ENCODE measurements at places on chromosomes 1 and 21. TPM values are rescaled to one million over a fixed set of nuclear protein-coding genes. Genes with fewer than 3 reads are reported as not detected.

The ALG14 gene
- 3.4 TPM for total RNA-seq

DNA sequence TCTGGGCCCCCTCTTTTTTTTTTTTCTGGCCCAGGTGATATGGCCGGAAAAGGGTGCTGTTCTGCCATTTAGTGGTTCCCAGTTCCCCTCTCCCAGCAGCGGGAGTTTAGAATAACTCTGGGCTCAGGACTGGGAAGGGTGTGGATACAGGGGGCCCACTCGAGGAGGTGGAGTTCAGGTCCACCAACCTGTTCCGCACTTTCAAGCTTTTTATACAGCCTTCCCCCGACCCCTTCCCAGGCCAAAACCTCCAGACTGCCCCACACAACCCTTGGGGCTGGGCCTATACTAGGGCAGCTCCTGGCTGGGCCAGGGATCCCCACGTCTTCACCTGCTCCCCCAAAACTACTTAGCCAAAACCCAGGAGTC, 402 bp downstream of the PLEKHG5 start:
- H3K36me3 ChIP-seq, result no peaks in the 10 kb centered on the region
- peak overlapping the region; percentile 53 for H3K4me3 ChIP-seq
- peaks cover 23% of the 10 kb centered on the region for H3K4me1 ChIP-seq
- no peaks in the 10 kb centered on the region for H3K27me3 ChIP-seq
- H3K27ac ChIP-seq, result peak overlapping the region; percentile 67

DNA sequence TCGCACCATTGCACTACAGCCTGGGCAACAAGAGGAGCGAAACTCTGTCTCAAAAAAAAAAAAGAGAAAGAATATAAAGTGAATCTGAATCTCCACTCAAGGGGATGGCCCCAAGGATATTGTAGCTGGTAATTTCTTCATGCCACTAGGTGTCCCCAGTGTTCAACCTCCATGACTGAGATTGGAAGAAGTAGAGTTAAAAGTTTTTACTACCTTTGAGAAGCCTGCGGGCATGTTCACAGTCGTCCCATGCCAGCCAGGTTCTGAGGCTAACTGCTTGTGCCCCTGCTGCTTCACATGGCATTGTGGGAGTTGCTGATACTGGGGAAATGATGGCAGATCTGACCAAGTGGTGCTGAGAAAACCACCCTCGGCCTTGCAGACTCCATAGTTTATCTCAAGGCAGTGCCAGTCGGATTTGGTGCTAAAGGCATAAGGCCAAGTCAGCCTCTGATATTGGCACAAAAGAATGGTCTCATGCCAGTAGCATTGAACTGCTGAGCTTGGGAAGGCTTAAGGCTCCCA, 10.8 kb upstream of the SHISA4 start:
- no peak overlapping the region for H3K4me3 ChIP-seq
- peaks cover 34% of the 10 kb centered on the region for H3K36me3 ChIP-seq
- H3K27me3 ChIP-seq, result no peaks in the 10 kb centered on the region
- peaks cover 4% of the 10 kb centered on the region for H3K4me1 ChIP-seq
- no peak overlapping the region for H3K27ac ChIP-seq
- no peak for DNase-seq

GRCh38 chr1:101314244-101314643, 77.4 kb downstream of the S1PR1 start:
- no peak overlapping the region for H3K27ac ChIP-seq
- H3K4me3 ChIP-seq, result no peak overlapping the region
- DNase-seq, result no peak
- peaks cover 15% of the 10 kb centered on the region for H3K4me1 ChIP-seq
- H3K36me3 ChIP-seq, result no peaks in the 10 kb centered on the region

The UTS2 gene
- total RNA-seq, result not detected

The ARHGEF10L gene
- total RNA-seq, result 34.1 TPM

The PADI2 gene
- 20.0 TPM for total RNA-seq

- no peaks in the 10 kb centered on the region for H3K36me3 ChIP-seq
- H3K27me3 ChIP-seq, result peaks cover 21% of the 10 kb centered on the region
- H3K27ac ChIP-seq, result no peak overlapping the region
These were observed 64.9 kb downstream of the TAS1R2 start for GRCh38 chr1:18794561-18794960.

The KRTAP19-1 gene
- total RNA-seq, result not detected
